ENCODE measurements at places on chromosomes 5 and 9.

DNA sequence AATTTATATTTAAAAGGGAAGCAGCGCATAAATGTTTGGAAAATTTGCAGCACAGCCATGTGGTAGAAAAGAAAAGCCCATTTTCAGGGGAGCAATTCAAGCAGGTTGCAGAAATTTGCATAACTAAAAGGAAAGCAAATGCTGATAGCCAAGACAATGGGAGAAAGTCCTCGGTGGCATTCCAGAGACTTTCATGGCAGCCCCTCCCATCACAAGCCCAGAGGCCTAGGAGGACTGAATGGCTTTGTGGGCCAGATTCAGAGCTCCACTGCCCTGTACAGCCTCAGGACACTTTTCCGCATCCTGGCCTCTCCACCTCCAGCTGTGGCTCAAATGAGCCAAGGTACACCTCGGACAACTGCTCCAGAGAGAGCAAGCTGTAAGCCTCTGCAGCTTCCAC, 462.9 kb downstream of the CDK5RAP2 start:
- DNase-seq, result no peak

- no peak for DNase-seq
Observed at GRCh38 chr9:78630966-78631365, 334.0 kb downstream of the PSAT1 start.

DNA sequence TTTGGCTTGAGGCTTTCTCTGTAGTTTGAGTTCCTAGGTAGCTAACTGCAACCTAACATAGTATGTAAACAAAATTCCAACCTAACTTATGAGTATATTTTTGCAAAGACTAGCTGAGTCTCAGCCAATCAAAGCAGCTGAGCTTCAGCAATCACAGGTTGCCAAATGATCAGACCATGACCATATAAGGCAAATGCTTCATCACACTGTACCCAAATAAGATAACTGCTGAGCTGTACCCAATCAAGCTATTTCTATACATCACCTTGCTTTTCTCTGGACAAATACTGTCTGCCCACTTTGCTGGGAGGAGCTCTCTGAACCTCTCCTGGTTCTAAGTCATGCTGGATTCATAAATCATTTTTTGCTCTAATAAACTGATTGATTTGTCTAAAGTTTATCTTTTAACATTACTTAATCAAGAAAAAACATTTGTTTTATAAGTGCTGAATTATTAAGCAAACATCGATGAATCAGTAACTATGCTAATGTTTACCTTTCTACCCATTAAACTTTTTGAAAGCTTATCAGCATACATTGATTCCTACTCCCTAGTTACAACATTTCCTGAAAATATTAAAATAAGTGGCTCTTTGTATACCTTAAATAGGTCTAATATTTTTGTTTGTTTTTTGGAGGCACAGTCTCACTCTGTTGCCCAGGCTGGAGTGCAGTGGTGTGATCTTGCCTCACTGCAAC, 129.7 kb upstream of the PCA3 start:
- DNase-seq, result no peak

DNA sequence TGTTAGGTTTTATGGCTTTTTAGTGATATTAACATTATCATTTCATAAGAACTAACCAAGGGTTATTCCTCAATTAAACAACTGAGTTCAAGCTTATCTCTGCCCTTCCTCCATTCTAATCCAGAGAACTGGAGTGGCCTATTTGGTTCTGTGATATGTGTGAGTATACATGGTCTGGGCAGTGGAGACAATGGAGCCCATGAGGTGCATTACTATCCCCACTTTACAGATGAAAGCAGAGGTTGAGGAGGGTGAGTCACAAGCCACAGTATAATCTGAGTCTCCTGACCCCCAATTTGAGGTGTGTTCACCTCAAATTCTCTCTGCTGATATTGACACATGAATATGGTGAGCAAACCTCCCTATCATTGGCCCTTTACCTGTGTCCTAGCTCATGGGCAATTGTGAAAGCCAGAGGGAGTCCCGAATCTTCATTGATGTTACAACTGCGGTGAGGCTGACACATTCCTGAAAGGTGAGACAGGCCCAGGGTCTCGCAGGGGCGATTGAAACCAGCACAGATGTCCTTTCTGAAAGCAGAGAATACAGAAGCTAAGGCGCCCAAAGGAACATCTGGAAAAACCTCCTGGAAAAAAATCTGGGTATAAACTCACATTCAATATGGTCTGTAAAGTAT, 217.2 kb downstream of the TARS1 start:
- no peak for DNase-seq

DNA sequence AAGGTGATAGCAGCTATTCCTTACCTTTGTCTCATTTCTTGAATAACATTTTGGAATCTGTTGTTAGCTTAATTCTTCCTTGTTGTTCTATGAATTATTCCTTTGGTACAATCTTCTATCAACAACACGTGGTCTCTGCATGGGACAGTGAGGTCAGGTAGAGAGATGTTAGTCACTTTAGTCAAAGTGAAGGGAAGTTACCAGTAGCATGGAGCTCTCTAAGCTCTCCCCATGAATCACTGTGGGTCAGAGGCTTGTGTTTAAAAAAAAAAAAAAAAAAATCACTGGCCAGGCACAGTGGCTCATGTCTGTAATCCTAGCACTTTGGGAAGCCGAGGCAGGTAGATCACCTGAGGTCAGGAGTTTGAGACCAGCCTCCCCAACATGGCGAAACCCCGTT, 116.0 kb downstream of the GOLPH3 start:
- no peak for DNase-seq

GRCh38 chr9:111429175-111429574, 55.0 kb downstream of the ECPAS start:
- DNase-seq, result no peak

Data from HS-5 (cell line).